ENCODE measurements at places on chromosomes 5 and 9.

GRCh38 chr5:97071101-97071500, 71.3 kb downstream of the LIX1 start:
- DNase-seq: peak; percentile 54

DNA sequence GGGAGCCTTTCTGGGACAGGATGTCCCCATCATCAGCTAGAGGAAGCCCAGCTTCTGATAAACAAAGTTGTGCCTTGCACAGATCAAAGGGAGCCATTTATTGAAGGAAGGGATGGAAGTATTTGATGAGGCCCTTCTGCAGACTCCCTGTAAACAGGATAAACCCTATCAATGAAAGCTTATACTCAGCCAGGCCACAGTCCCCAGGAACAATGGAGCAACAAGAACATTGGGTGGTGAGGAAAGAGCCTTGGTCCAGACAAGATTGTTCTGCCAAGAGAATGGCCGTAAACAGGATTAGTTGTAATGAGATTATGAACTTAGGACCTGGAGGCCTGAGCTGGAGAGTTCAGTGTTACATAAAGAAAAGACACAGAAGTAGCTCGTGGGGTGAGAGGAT, 40.5 kb upstream of the LIFR start:
- DNase-seq: no peak

GRCh38 chr5:110088676-110089436, 399.1 kb downstream of the MAN2A1 start:
- no peak for DNase-seq

GRCh38 chr9:121773286-121773953, 122.0 kb downstream of the DAB2IP start:
- DNase-seq: no peak

Data from putamen (tissue), 1 donor.